HepG2 (cell line): ENCODE measurements at places on chromosomes 1 and 21.

DNA sequence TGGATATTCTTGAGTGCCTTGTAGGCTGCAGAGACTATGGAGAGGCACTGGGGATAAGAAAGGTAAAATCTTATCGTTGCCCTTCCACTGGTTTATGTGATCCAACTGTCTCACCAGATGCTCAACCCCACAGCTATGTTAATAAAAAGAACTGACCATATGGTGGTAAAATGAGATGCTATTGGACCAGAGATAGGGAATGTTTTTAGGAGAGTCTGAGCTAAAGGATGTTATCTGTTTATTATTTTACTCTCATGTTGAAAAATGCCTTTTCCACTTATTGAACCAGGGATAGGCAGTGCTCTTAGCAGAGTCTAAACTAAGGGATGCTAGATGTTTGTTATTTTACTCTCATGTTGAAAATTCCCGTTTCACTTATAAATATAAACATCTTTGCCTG lies 172.8 kb upstream of the GREM2 start:
- DNase-seq = no peak

- DNase-seq = no peak
Observed at GRCh38 chr1:214454569-214455396, 96.6 kb downstream of the PTPN14 start.

GRCh38 chr1:224959656-224960055 lies 30.2 kb downstream of the DNAH14 start:
- DNase-seq = no peak

GRCh38 chr1:38029081-38029681 lies 16.6 kb downstream of the UTP11 start:
- DNase-seq = no peak

DNA sequence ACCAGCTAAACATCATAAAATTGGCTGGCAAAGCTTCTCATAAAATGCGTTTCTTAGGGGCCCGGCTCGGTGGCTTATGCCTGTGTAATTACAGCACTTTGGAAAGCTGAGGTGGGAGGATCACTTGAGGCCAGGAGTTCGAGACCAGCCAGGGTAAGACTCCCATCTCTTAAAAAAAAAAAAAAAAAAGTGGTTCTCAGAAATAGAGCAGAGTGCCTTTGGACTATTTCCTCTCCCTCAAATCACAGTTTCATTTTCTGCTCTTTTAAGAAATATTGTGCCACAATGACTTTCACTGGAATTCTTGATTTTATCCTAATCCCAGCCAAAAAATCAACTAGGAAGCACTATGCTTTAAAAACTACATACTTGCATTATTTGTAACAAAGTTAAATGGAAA lies 13.3 kb downstream of the HSF2BP start:
- no peak for DNase-seq

DNA sequence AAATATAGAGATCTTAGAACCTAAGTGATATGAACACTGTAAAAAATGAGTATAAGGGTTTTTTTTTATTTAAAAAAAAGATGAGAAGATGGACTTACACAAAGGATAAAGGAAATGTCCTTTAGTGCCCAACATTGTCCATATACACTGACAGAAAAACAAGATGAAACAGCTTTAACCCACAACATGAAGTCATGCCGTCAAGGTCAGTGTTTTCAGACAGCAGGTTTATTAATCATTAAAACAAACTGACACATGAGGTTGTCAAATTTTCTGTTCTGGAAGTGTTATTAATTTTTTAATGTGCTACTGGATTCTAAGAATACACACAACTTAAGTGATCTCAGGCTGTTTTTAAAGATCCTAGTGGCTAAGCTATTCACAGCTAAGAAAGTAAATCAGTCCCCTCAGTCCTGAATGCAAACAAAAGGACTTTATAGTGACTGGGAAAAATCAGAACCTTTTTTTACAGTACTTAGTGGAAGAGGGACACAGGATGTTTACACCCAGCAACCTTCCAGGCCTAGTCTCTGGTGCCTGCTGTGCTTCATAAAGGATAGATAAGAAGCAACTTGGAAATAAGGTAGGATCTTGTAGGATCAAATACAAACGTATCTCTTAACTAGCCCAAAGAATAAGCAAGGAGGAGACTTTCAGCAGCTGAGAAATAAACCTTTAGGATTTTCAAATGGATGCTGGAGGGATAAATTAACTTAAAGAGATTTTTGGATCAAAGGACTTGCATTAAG lies 21.9 kb upstream of the PKN2 start:
- no peak for DNase-seq
